Fibroblast of skin of left biceps (primary cell): ENCODE measurements at places on chromosomes 11 and 22.

- no peak for DNase-seq
These were observed 99.2 kb downstream of the PTPRJ start for GRCh38 chr11:48079596-48079995.

- DNase-seq: no peak
These were observed 8.3 kb downstream of the TBC1D22A start for GRCh38 chr22:46770726-46771125.

GRCh38 chr11:120917559-120918239, 106.2 kb upstream of the TBCEL start:
- DNase-seq: no peak

GRCh38 chr22:49362211-49362839, 465.3 kb downstream of the BRD1 start:
- no peak for DNase-seq

DNA sequence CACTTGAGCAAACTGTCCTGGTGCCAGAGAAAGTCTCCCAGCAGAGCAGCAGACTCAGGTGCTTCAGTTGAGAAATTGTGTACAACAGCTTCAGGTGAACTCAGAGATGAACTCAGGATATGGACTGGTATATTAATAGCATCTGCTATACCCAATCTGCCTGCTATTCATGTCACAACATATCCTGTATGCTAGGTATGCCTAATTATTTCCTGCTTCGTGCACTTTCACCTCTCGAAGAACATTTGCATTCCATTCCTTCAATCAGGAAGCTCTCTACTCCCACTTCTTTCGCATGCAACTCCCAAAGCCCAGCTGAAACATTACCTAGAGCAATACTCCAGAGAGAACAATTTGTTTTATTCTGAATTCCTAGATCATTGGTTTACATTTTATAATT, 207.7 kb downstream of the KCNA4 start:
- DNase-seq: no peak
